Activated naive CD8-positive, alpha-beta T cell treated with anti-CD3 and anti-CD28 coated beads for 36 hours (primary cell): ENCODE measurements at places on chromosomes 11 and 22. TPM values are rescaled to one million over a fixed set of nuclear protein-coding genes. Genes with fewer than 3 reads are reported as not detected.
A peak's percentile ranks its signal among the peaks of the same experiment; 100 is the strongest.

GRCh38 chr11:119704849-119705248 is 24.2 kb downstream of the NECTIN1 start:
- H3K27me3 ChIP-seq, result peaks cover 19% of the 10 kb centered on the region
- no peaks in the 10 kb centered on the region for H3K36me3 ChIP-seq
- H3K4me1 ChIP-seq, result peaks cover 8% of the 10 kb centered on the region
- no peak for DNase-seq
- no peak overlapping the region for H3K27ac ChIP-seq

The PKP3 gene
- total RNA-seq, result not detected

- peak overlapping the region; percentile 88 for H3K4me3 ChIP-seq
- peaks cover 44% of the 10 kb centered on the region for H3K36me3 ChIP-seq
- peak overlapping the region; percentile 100 for H3K27ac ChIP-seq
- DNase-seq, result no peak
Measured at GRCh38 chr11:3796346-3796745, 1.0 kb downstream of the NUP98 start.

The OR2AG1 gene
- not detected for total RNA-seq

- peaks cover 6% of the 10 kb centered on the region for H3K36me3 ChIP-seq
- no peaks in the 10 kb centered on the region for H3K27me3 ChIP-seq
Measured at GRCh38 chr11:76139314-76139713, 67.0 kb downstream of the WNT11 start.

DNA sequence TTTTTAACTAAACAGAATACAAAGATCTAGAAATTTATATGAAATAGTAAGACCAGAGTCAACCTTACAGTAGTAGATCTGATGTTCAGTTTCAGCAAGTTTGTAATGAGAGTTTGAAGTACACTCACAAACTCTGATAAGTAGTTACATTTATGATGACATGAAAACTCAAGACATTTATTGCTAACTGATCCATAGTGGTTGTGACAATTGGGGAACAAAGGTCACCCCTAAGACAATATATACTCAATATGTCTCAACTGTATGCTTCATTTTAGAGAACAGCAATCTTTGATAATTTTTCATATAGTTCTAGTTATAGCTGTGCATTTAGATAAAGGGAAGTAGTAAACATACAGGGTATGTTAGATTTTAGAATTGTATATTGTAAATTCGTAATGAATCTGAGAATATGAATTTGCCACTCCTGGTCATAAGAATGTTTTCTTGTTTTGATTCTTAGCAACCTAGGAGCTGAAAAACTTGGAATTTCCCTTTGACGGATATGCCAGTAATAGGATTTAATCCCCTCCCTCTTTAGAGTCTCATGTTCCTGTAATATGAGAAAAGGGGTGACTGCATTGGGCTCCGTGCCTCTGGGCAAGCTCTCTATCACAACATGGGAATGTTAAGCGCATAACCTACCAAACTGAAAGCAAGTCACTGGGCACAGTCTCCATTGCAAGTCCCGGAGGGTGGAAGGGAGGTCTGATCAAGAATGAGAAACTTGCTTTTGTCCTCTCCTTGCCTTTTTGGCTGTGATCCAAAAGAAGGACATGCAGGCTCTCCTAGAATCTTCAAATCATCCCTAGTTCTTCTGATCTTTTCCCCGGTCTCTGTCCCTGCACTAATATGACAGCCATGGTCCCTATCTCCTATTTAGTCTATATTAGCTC is 11.4 kb downstream of the OR10D3 start:
- no peaks in the 10 kb centered on the region for H3K36me3 ChIP-seq
- peaks cover 11% of the 10 kb centered on the region for H3K27me3 ChIP-seq
- H3K27ac ChIP-seq, result no peak overlapping the region

The THY1 gene
- total RNA-seq, result 0.30 TPM

The FADS1 gene
- total RNA-seq, result 18.2 TPM

DNA sequence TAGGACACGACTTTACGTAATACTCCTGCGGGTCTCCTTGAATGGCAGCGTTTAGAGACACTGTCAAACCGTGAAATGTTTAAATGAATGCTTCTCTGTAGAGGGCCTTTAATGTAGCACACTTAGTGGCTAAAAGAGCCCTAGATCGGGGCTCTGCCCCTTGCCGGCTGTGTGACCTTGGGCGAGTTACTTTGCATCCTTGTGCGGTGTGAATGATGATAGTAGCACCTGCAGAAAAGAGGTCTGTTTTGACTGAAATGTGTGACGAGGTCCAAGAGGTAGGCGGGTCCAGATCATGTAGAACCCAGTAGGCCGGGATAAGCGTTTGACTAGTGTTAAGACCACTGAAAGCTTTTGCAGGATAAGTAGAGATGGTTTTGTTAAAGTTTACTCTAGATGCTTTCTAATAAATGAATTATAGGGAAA is 866 bp downstream of the MED17 start:
- H3K27ac ChIP-seq, result peak overlapping the region; percentile 96
- DNase-seq, result peak; percentile 22
- peaks cover 32% of the 10 kb centered on the region for H3K36me3 ChIP-seq
- H3K27me3 ChIP-seq, result peaks cover 4% of the 10 kb centered on the region

- no peaks in the 10 kb centered on the region for H3K4me1 ChIP-seq
- H3K4me3 ChIP-seq, result no peak overlapping the region
- H3K27me3 ChIP-seq, result peaks cover 10% of the 10 kb centered on the region
- no peaks in the 10 kb centered on the region for H3K36me3 ChIP-seq
- H3K27ac ChIP-seq, result no peak overlapping the region
- DNase-seq, result no peak
Measured at GRCh38 chr11:117782101-117782500, 14.9 kb downstream of the DSCAML1 start.

DNA sequence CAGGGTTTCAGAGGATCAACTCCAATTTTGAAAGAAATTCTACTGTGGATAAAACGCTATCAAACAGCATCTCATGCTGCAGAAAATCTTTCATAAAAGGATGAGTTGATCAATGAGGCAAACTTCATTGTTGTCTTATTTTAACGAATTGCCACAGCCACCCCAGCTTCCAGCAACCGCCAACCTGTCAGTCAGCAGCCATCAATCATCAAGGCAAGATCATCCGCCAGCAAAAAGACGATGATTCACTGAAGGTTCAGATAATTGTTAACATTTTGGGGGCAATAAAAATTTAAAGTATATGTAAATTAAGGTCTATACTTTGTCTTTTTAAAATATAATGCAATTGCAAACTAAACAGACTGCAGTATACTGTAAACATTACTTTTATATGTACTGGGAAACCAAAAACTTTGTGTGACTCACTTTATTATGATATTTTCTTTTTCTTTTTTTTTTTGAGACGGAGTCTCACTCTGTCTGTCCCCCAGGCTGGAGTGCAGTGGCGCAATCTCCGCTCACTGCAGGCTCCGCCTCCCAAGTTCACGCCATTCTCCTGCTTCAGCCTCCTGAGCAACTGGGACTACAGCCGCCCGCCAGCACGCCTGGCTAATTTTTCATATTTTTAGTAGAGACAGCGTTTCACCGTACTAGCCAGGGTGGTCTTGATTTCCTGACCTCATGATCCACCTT is 155.3 kb upstream of the SYN3 start:
- peaks cover 8% of the 10 kb centered on the region for H3K27me3 ChIP-seq
- no peak overlapping the region for H3K4me3 ChIP-seq
- no peak overlapping the region for H3K27ac ChIP-seq

DNA sequence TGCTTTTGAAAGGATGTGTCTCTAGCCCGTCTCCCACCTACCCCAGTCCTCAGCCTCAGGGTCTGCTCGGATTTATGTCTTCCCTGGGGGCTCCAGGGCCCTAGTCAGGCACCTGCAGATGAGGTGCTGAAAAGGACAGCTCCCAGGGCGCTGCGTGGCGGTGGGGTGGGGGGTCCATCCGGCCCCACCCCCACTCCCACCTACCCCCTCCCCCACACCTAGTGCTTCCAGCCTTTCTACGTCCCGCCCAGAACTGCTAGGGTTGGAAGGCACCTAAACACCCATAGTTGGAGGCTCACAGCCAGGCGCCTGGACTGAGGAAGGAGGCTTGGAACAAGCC is 1.4 kb upstream of the ROBO3 start:
- DNase-seq, result no peak
- no peak overlapping the region for H3K27ac ChIP-seq
- H3K4me3 ChIP-seq, result no peak overlapping the region
- no peaks in the 10 kb centered on the region for H3K36me3 ChIP-seq

DNA sequence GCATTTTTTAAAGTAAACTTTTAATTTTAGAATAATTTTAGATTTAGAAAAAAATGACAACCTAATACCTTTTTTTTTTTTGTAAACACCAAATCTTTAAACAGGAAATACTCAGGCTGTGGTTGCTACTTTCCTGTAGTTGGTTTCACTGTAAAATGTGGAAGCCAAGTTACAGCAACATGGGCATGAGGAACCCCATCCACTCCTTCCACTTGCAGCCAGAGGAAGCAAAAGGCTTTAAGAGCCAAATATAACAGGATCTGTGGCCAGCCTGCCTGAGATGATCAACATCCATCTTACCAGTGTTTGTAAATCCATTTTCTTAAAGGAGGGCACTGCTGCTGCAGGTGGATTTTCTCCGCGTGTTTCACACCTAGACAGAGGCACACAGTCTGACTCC is 66.2 kb downstream of the TNRC6B start:
- H3K27me3 ChIP-seq, result no peaks in the 10 kb centered on the region
- no peak for DNase-seq
- peaks cover 76% of the 10 kb centered on the region for H3K4me1 ChIP-seq
- H3K4me3 ChIP-seq, result no peak overlapping the region
- H3K36me3 ChIP-seq, result peaks cover 29% of the 10 kb centered on the region

DNA sequence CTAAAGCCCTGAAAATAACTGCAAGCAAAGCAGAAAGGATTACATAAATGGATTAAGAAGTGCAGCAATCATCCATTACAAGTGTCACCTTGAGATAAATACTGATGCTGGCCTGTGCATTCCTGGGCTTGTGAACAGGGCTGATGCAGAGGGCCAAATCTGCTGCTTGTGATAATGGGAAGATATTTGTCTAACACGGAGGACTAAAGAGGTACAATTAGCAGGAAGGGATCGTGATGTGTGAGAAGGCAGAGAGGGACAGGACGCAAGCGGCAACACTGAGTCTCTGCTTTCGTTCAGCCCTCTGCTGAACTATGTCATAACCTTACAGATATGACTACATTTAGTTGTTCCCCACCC is 107.7 kb upstream of the DDI1 start:
- H3K27me3 ChIP-seq, result no peaks in the 10 kb centered on the region
- H3K36me3 ChIP-seq, result no peaks in the 10 kb centered on the region
- DNase-seq, result no peak
- H3K27ac ChIP-seq, result no peak overlapping the region

GRCh38 chr11:68962527-68963250 is 18.1 kb downstream of the MRGPRD start:
- H3K27ac ChIP-seq, result no peak overlapping the region
- no peak for DNase-seq
- H3K4me3 ChIP-seq, result no peak overlapping the region
- H3K4me1 ChIP-seq, result peaks cover 4% of the 10 kb centered on the region

The SLC5A12 gene
- not detected for total RNA-seq

The FAM111A gene
- 85.7 TPM for total RNA-seq

The AGBL2 gene
- total RNA-seq, result 2.9 TPM

DNA sequence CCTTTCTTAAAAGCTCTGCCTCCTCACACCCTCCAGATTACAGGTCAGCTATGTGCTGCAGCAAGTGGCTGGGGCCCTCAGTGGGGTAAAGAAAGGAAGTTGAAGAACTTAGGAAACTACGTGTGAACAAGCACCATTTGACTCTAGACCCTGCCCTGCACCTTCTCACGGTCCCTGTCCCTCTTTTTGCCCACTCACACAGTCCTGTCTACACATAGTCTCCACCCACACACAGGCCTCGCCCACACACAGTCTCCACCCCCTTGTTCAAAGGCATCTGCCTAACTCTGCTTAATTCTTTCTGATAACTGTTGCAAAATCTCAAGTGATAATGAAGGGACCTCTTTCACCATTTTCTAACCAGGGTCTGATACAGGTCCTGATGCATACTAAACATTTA is 59.0 kb downstream of the TMPRSS5 start:
- no peak overlapping the region for H3K27ac ChIP-seq
- no peak for DNase-seq
- no peaks in the 10 kb centered on the region for H3K27me3 ChIP-seq
- no peak overlapping the region for H3K4me3 ChIP-seq
- H3K4me1 ChIP-seq, result no peaks in the 10 kb centered on the region

DNA sequence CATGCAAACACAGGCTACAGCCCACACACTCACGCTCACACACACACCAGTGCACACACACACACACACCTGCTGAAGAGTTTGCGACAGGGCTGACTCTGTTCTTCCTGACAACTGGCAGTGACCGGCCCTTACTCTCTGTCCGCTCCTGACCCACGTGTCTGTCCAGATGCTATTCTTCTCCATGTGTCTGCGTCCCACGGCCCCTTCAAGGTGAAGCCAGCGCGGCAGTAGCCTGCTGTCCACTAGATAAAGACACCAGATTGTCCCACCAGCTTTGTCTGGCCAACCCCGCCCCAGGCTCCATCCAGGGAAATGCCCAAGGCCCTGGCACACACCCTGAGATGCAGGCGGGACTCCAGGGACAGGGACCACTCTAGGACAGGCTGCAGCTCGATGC is 713.9 kb downstream of the BRD1 start:
- no peak overlapping the region for H3K4me3 ChIP-seq
- no peak overlapping the region for H3K27ac ChIP-seq
- no peaks in the 10 kb centered on the region for H3K36me3 ChIP-seq
- H3K4me1 ChIP-seq, result no peaks in the 10 kb centered on the region
